ENCODE measurements at places on chromosomes 7 and 10. TPM values are rescaled to one million over a fixed set of nuclear protein-coding genes. Genes with fewer than 3 reads are reported as not detected.

- H3K27ac ChIP-seq: no peak overlapping the region
- H3K36me3 ChIP-seq: no peaks in the 10 kb centered on the region
- peak; percentile 48 for DNase-seq
- no peaks in the 10 kb centered on the region for H3K27me3 ChIP-seq
- no peak overlapping the region for H3K4me3 ChIP-seq
Observed at GRCh38 chr10:64379898-64380297, 858.7 kb downstream of the REEP3 start.

DNA sequence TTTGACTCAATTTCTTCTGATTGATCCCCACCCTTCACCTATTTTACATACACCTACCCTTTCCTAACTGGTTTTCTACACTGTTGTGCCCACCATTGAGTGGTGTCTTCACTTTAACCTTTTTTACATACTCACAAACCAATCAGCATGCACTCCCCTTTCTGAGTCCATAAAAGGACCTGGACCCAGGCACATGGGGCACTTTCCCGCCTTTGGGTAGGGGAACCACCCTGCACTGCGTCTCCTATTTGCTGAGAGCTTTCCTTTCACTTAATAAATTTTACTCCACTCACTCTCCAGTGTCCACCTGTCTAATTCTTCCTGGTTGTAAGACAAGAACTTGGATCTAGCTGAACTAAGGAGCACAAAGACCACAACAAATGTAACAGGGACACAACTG is 33.8 kb downstream of the ANKMY2 start:
- DNase-seq: no peak
- H3K4me3 ChIP-seq: no peak overlapping the region
- no peaks in the 10 kb centered on the region for H3K27me3 ChIP-seq

- no peaks in the 10 kb centered on the region for H3K36me3 ChIP-seq
- H3K4me3 ChIP-seq: no peak overlapping the region
- H3K27ac ChIP-seq: no peak overlapping the region
- H3K27me3 ChIP-seq: peaks cover 61% of the 10 kb centered on the region
- DNase-seq: no peak
Observed at GRCh38 chr7:21104124-21104500, 317.4 kb upstream of the SP8 start.

- no peak overlapping the region for H3K4me3 ChIP-seq
- no peaks in the 10 kb centered on the region for H3K36me3 ChIP-seq
- DNase-seq: no peak
- no peaks in the 10 kb centered on the region for H3K4me1 ChIP-seq
- H3K27me3 ChIP-seq: no peaks in the 10 kb centered on the region
Observed at GRCh38 chr7:67493366-67493765, 496.7 kb downstream of the TYW1 start.

DNA sequence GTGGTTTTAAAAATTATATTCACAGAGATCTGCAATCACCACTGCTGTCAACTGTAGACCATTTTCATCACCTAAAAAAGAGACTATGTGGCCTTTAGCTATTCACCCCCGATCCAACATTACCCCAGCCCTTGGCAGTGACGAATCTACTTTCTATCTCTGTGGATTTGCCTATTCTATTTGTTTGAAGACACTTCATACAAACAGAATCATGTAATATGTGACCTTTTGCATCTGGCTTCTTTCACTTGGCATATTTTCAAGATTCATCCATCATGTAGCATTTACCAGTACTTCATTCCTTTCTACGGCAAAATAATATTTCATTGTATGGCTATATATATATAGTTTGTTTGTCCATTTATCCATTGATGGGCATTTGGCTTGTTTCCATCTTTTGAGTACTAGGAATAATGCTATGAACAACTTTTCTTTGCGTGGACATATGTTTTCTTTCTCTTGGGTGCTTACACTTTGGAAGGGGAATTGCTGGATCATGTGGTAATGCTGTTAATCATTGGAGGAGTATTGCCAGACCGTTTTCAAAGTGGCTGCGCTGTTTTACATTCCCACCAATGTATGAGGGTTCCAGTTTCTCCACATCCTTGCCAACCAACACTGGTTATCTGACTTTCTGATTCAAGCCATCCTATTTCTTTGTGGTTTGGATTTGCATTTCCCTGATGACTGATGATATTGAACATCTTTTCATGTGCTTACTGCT is 22.3 kb downstream of the ADAMTS14 start:
- H3K27ac ChIP-seq: no peak overlapping the region
- no peaks in the 10 kb centered on the region for H3K36me3 ChIP-seq
- peaks cover 36% of the 10 kb centered on the region for H3K27me3 ChIP-seq
- no peak overlapping the region for H3K4me3 ChIP-seq
- no peaks in the 10 kb centered on the region for H3K4me1 ChIP-seq

- H3K4me1 ChIP-seq: peaks cover 10% of the 10 kb centered on the region
- peaks cover 9% of the 10 kb centered on the region for H3K36me3 ChIP-seq
- no peak for DNase-seq
- H3K27me3 ChIP-seq: peaks cover 88% of the 10 kb centered on the region
- peak overlapping the region; percentile 78 for H3K4me3 ChIP-seq
- H3K27ac ChIP-seq: no peak overlapping the region
Observed at GRCh38 chr7:97015756-97016380, 8.8 kb downstream of the DLX5 start.

DNA sequence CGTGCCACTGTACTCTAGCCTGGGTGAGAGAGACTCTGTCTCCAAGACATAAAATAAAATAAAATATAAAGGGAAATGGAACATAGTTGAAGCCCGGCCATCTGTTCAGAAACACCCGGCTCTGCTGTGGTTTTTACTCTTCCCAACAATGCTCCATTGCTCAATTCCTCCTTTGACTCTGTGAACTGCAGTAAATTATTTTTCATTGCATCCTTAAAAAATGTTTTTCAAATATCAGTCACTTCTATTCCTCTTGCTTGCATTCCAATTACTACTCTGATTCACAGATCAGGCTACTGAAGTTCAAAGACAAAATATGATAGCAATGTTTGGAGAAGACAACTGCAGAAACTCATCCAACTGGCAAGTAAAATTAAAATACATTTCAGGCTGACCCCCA is 983.0 kb downstream of the SORCS1 start:
- H3K36me3 ChIP-seq: no peaks in the 10 kb centered on the region
- no peaks in the 10 kb centered on the region for H3K4me1 ChIP-seq
- H3K27me3 ChIP-seq: no peaks in the 10 kb centered on the region
- no peak for DNase-seq
- no peak overlapping the region for H3K4me3 ChIP-seq

DNA sequence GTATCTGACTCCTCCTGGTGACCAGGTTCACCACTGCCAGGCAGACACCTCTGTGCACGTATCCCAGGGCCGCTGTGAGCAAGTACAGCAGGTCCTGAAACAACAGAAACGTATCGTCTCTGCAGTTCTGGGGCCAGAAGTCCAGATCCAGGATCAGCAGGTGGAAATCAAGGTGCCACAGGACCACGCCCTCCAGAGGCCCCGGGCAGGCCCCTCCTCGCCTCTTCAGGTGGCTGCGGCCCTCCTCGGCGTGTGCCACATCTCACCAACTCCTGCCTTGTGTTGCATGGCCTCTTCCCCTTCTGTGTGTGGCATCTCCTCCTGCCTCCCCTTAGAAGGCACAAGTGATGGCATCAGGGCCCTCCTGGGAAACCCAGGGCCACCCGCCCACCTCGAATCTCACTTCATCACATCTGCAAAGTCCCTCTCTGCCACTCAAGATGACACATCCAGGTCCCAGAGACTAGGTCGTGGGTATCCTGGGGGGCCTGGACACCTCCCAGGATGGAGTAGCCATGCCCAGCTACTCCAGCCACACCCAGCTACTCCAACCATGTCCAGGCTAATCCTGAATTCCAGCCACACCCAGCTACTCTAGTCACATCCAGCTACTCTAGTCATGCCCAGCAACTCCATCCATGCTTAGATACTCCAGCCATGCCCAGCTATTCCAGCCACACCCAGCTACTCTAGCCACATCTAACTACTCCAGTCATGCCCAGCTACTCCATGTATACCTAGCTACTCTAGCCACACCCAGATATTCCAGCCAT is 52.6 kb upstream of the DNAAF5 start:
- no peaks in the 10 kb centered on the region for H3K4me1 ChIP-seq
- no peaks in the 10 kb centered on the region for H3K27me3 ChIP-seq
- no peak overlapping the region for H3K27ac ChIP-seq
- no peak for DNase-seq
- H3K36me3 ChIP-seq: peaks cover 14% of the 10 kb centered on the region

GRCh38 chr10:99551158-99551557 is 18.4 kb downstream of the NKX2-3 start:
- no peak overlapping the region for H3K4me3 ChIP-seq
- H3K4me1 ChIP-seq: no peaks in the 10 kb centered on the region
- H3K36me3 ChIP-seq: no peaks in the 10 kb centered on the region
- DNase-seq: no peak
- H3K27ac ChIP-seq: no peak overlapping the region
- peaks cover 85% of the 10 kb centered on the region for H3K27me3 ChIP-seq

NANOS1 gene
- total RNA-seq: 6.8 TPM

ABCB4 gene
- total RNA-seq: not detected

VENTX gene
- total RNA-seq: not detected

Data from Calu3 (cell line).